ENCODE measurements at places on chromosomes 6 and 20.

GRCh38 chr6:31090973-31091364 lies 21.4 kb downstream of the C6orf15 start:
- no peak for DNase-seq

GRCh38 chr20:19757487-19758132 lies 448 bp upstream of the RIN2 start:
- peak; percentile 88 for DNase-seq

DNA sequence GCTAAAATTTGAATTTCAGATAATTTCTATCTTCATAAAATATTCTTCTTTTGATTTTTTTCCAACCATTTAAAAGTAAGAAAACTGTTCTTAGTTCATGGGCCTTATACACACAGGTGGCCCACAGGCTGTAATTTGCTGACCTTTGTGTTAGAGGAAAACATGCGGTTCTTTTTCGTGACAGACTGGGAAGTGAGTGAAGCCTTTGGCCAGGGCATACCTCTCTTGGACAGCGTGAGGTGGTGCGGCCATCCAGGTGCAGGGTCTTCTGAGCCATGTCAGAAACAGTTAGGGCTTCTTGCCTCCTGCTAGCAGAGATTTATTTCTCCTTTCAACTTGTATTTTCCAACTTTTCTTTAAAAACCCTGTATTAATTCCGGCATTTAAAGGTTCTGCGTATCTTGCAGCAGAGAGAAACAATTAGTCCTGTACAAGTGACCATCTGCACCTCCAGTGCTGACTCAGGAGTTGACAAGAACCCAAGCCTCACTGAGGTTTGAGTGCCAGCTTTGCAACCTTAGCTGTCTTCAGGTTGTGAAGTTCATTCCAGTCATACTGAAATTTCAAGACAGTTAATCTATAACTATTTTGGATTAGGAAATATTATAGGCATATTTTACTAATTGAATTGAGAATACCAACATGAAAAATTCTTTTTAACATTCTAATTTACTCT lies 177.8 kb downstream of the LY86 start:
- no peak for DNase-seq

DNA sequence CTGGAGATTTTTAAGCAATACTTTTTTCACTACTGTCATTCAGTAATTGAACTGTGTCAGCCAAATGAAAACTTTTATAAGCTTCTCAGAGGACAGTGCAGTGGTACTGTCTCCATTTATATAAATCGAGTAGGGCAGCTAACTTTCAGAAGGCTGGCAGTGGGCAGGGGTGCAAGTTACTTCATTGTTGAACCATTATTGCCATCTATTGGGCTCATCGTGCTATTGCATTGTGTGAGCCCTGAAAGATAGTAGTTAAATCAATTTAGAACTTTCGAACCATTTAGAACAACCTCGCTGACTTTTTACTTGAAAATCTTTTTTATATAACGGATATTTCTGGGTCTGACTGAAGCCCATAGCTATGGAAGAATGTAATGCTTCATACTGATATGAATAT lies 347.8 kb upstream of the PLCB4 start:
- DNase-seq = peak; percentile 86

DNA sequence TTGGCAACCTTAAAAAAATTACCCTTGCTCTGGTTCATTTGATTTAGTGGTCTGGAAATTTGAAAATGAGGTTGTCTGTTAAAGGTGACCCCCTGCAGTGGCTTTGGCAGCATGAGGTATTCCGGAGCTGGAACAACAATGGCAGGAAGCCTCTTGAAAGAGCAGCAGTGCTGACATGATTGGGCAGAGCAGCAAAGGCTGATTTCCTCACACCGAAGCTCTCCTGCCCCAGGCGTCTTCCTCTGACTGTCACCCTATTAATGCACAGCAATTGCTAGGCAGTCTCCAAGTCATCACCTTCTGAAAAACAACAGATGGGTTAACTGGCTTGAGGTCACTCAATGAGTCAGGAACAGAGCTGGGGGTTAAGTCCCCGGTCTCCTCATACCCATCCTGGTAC lies 241.8 kb upstream of the MMS22L start:
- no peak for DNase-seq

DNA sequence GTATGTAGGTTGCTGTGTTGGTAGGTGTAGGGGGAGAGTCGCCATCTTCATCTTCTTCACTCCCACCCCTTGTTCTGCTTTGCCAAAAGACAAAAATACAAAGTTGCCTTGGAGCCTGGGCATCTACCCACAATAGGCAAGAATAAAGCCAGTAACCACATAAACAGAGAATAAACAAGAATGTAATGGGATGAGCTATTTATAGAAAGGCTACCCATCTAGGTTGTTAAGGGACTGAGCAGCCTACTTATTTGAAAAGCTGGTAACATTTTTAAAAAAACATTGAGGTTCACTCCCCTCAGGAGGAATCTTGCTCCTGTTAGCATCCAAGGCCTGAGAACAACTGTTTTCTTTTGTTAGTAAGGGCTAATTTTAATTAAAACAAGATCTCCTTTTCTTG lies 301.4 kb upstream of the STXBP5 start:
- no peak for DNase-seq

GRCh38 chr6:121492536-121492935 lies 57.1 kb downstream of the GJA1 start:
- no peak for DNase-seq

- DNase-seq = no peak
Measured at GRCh38 chr6:24949020-24949569, 13.3 kb upstream of the RIPOR2 start.

GRCh38 chr6:9467741-9468140 lies 947.1 kb downstream of the TFAP2A start:
- DNase-seq = peak; percentile 12

- DNase-seq = peak; percentile 27
Measured at GRCh38 chr6:70312165-70312745, 9.4 kb upstream of the COL9A1 start.

DNA sequence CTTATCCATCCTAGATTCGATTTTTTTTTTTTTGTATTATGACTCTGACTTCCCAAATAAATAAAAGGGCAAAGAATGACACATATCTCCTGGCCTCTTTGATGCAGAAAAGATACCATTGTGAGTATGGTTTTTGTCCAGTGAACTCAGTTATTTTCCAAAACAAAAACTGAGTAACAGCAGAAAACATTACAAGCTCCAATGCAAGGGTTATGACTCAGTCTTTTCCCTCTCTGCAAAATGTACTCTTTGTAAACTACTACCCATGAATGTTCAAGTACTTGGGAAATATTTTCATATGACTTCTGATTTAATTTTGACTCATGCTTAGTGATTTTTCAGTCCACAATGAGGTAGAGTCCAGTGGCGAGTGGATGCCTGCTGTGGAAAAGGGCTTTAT lies 355.3 kb downstream of the RNF144B start:
- no peak for DNase-seq

DNA sequence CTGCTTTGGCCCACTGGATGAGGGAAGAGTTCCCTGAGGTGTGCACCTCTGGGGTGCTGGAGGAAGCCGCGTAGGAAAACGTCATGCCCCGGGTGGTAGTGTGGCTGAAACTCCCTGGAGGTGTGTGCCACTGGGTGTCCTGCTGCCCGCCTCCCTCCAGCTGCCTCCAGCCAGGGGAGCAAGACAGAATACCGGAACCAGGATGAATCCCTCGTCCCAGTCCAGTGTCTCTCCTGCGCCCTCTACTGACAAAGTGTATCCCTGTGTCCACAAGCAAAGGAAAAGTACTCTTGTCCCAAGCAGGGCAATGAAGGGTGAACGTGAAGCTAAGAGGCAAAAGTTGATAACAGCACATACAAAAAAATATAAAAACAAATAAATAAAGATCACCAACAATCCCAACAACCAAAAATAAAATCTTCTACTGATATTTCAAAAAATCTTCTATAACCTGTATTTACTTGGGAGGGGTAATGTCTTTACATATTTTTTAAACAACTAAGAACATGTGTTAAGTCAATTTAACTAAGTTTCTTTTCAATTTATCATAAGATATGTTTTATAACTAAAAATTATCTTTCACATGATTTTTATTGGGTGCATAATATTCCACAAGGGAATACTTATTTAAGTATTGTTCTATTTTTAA lies 437.6 kb downstream of the MAFB start:
- peak; percentile 89 for DNase-seq

DNA sequence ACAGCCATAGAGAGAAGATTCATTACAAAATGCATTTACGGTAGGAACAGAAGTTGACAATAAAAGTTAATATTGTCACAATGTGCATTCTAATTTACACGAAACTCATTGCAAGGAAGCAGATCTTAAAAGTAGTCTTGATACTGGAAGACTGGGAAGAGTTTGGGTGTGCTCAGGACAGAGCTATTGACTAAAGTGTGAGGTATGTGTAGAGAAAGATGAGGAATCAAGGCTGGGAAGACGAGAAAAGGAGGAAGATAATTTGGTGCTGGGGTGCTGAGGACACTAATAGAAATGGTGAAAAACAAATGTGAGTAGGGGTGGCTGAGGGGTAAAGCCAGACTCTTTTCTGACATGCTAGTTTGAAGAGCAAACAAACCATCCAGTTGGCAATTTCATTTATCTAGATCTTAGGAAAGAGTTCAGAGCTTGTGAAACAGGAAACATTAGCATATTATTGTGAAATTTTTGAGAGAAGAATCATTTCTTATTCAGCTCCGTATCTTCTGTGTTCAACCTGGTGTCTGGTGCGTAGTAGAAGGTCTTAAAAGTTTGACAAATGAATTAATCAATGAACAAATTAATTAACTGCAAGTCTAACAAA lies 72.7 kb downstream of the ELOVL4 start:
- DNase-seq = no peak

DNA sequence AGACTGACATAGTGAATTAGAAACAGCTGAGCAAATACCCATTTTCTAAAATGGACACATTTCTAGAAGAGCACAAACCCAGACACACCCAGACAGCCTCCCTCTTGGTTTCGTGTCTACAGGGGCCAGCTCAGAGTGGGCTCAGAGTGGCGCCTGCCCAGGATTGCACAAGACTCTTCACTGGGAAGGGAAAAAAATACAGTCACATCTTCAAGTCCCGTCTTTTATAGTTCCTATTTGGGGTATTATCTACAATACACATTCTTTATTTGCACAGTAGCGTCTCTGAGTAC lies 246.1 kb upstream of the AFDN start:
- no peak for DNase-seq

DNA sequence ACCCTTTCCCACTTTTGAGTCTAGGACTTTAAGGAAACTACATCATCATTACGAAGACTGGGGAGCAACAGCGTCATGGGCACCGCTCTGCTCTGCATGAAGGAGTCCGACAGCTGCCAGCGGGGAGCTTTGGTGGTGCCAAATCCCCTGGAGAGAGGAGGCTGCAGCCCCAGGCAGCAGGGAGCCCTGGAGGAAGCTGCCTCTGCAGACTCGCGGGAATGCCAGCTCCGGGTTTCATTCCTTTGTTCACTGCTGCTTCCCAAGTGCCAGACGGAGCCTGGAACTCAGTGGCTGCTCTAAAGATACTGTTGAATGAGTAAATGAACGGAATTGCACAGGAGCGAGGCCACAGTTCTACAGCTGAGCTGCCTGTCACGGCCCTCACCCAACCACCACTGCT lies 196.5 kb upstream of the THBS2 start:
- DNase-seq = no peak

DNA sequence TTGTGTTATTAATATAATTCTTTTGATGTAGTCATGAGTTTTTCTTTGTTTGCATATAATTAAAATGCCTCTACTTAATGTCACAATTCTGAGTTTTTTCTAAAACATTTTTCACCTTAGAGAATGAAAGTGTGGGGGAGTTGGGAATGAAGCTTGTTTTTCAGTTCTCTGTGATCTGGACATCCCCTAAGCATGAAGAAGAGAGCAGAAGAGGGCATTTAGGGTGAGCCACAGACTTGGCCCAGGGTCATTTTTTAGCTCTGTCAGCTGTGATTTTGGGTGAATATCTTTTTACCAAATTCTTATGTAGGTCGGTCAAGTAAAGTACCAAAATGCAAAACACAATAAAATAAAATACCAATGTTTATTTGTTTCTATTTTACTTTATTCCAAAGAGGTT lies 3.9 kb downstream of the OTOR start:
- DNase-seq = no peak

GRCh38 chr6:146997062-146997461 lies 207.2 kb upstream of the STXBP5 start:
- DNase-seq = no peak

DNA sequence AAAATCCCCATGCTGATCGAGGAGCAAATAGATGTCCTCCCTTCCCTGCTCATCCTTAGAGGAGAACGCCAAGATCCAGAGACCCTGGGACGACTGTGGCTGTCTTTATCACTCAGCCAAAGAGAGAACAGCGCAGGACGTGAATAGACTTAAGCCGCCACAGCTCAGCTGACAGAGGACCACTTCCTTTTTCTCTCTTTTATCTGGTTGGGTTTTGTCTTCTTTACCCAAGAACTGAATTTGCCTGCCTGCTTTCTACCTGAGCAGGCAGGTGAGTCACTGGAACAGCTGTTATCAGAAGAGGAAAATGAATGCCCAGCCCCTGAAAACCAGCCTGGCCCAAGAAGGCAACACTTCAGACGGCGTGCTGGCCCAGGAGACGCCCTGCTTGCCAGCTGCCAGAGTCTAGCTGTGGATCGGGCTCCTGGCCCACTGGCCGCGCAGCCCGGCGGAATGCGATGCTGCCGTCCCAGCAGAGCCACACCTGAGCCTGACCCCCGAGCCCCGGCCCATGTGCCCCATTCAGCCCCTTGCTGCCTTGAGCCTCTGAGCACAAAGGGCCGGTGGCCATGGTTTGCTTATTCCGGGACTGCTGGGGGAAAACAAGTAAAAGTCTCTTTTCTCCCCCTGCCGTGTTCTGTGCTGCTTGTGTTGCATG lies 82.1 kb downstream of the TCP11 start:
- DNase-seq = no peak

GRCh38 chr6:6962699-6963098 lies 145.1 kb upstream of the RREB1 start:
- no peak for DNase-seq

DNA sequence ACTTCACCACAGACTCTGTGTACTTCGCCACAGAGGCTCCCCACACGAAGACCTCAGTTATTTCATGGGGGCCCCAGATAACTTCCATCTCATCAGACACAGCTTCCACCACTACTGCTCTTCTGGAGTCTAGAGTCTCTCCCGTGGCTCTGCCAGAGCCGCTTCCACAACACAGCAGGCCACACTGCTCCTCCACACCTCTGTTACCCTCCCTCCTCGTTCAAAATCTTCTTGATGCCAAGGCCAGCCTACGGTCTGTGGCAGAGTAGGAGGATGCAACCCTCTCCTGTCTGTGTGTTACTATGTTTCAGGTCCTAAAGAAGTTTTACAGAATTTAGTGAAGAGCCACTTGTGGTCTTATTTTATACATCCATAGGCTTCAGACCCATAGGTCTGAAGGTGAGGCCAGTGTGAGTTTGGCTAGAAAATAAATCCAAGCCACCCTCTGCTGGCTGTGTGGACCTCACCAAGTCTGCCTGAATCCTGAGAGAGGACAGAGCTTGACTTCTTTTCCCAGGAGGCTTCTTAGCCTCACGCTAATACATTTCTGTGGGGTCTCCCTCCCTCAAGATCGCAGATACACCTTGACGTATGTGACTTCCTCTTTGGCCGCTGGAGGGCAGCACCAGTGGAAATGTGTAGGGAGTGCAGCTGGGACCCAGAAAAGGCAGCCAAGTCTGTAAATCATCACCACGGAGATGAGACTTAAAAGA lies 197.7 kb downstream of the FAXC start:
- DNase-seq = peak; percentile 53

All from NCI-H526 (cell line).